Activated T-cell treated with anti-CD3 and anti-CD28 coated beads for 48 hours (primary cell): ENCODE measurements at places on chromosomes 2 and 18.

DNA sequence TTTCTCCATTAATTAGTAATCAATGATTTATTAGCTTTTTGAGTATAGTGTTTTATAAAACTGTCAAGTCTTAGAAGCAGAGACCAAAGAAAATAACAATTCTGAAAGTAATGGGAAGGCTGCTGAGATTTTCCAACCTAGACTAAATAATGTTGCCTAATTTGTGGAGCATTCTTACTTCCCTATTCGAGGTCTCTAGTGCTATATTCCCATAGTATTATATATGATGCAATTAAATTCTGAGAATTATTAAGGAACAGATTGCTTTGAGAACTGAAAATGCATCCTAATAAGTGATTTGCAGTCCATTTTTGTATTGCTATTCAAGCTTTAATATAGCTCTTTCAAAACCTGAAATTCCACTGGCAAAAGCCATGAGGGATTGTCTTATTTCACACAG lies 27.7 kb upstream of the DOCK10 start:
- DNase-seq = no peak

GRCh38 chr2:122009561-122009960 lies 254.1 kb downstream of the TSN start:
- no peak for DNase-seq

DNA sequence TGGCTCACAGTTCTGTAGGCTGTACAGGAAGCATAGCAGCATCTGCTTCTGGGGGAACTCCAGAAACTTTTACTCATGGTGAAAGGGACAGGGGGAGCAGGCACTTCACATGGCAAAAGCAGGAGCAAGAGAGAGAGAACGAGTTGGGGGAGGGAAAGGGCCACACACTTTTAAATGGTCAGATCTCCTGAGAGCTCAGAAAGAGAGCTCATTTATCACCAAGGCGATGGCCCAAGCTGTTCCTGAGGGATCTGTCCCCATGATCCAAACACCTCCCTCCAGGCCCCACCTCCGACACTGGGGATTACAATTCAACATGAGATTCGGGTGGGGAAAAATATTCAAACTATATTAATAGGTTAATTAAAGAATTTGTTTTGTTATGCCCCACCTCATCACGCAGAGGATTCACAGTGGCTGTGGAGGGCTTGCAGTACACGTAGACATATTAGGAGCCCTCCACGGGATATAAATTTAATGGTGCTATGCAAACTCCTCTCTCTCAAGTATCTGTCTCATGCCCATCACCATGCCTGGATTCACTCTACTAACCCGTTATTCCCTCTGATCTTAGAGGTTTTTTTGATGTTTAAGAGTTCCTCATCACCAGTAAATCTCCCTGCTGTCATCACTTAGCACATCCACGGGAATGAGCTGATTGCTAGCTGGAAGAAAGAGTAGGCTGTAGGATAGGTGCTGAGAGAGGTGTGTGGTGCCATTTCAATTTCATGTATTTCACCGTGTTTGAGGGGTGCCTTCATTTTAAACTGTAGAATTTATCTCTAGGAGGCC lies 84.5 kb upstream of the ARHGAP28 start:
- DNase-seq = no peak

DNA sequence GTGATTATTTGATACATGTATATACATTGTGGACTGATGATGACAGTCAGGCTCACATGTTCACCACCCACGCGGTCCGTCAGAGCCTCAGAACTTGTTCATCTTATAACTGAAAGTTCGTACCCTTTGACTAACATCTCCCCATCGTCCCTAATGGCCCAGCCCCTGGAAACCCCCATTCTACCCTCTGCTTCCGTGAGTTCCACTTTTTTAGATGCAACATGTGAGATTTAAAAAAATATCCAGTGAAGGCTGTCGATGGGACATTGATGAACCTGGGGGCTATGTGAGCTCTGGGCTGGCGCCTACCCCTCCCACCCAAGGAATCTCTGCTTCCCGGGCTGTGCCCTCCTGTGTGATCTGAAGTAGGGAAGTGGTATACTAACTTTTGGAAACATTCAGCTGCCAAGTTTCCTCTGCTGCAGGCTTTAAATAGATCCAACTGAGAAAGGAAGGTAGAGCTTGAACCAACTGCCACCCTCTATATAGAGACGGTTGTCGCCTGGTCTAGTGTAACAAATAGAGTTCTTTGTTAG lies 163.8 kb downstream of the FAM210A start:
- peak; percentile 80 for DNase-seq

DNA sequence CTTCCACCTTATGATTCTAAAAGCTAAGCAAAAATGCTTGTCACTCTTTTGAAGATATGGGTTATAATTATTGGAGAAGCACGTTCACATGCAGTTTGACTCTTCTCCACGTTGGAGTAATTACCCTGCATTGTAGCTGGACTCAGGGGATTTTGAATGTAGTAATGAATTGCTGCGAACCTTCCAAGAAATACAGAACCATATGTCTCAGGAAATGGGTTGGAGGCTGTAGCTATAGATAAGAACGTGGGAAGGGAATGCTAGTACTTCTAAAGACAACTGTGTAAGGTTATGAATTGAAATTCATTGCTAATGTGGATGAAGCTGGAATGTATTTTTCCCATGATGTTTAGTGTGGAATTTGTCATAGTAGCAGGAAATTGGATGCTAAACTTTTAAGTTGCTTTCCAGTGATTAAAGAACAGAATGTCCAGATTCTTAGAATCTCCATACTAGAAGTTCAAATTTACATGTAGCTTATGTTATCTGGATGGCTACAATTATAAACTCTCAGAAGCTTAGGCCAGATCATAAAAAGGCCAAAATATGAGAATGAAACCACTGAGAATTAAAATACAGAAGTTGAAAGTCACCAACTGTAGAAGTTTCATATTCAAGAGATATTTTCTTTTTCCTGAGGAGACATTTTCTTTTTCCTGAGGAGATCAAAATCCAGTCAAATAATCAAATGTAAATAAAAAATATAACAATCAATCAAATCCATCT lies 27.3 kb upstream of the SPOPL start:
- no peak for DNase-seq

DNA sequence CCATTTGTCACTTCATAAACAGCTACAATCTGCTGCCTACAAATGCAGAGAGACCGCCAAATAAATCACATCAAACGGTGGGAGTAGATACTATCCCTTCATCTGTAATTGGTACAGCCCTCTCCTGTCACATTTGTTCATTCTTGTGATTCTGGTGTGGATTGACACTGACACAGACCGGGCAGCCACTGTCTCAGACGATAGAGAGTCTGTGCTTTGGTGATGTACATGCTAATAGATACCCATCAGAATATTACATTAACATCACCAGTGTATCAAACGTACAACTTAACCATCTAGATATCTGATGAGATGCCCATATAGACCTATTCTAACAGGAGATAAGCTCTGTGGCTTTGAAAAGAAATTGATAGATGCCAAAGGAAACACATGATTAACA lies 419.7 kb upstream of the ZEB2 start:
- no peak for DNase-seq

DNA sequence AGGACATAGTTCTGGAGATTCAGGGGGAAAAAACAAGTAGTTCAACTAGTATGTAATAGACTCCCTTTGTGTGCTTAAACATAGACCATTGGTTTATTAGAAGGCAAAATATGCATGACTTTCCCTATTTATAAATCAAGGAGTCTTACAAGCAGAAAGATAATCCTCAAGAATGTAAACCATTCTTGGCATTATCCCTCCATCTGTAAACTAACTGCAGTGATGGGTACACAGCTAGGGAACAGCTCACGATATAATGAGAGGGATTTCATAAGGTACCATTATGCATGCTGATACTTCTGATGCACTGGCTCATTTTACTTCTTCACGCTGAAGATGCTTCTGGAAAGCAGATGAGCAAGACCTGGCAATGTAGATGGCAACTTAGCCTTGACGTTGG lies 878 bp downstream of the FBXO15 start:
- no peak for DNase-seq
